ENCODE measurements at places on chromosomes 3 and 15.

- peak; percentile 68 for DNase-seq
These were observed 875 bp upstream of the NT5DC2 start for GRCh38 chr3:52534281-52535183.

- DNase-seq, result no peak
These were observed 37.6 kb downstream of the ZNF148 start for GRCh38 chr3:125337506-125337905.

GRCh38 chr3:31421314-31422048 is 111.2 kb upstream of the STT3B start:
- no peak for DNase-seq

DNA sequence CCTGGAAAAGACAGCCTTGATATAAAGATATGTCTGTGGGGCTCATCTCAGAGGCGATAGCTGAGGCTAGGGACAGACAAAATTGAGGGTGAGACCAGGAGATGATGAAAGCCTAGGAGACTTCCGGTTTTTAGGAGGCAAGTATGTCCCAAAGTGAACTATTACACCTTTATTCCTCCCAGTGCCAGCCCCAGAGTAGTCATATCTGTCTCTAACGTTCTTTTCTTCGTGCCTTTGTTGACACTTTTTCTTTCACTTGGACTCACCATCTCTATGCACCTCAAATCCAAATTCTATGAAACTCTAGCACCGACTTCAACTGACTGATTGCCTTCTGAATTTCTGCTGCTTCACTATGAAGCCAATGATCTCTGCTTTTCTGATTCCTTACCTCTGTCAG is 93.8 kb upstream of the RASGRP1 start:
- no peak for DNase-seq

GRCh38 chr3:155712008-155712407 is 32.9 kb downstream of the PLCH1 start:
- no peak for DNase-seq

- peak; percentile 31 for DNase-seq
These were observed 24.4 kb downstream of the ONECUT1 start for GRCh38 chr15:52765785-52766184.

DNA sequence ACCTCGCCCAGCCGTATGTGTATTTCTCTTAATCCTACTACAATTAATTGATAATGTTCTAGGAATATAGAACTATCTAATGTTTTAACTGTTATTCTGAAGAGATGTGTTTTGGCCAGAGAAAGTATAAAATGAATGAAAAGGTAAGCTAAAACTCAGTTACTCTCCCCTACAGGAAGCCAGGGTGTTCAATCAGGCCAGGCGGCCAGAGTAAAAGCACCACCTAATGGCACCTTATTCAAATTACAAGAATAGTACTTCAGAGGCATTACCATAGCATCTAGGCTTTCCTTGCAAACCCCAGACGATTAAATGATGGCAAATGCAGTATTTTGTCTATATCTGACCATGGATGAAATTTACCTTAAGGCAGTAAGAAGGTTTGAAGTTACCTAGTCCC is 10.4 kb downstream of the SLC12A8 start:
- DNase-seq, result peak; percentile 66

GRCh38 chr3:18258492-18258891 is 166.6 kb downstream of the SATB1 start:
- DNase-seq, result no peak

DNA sequence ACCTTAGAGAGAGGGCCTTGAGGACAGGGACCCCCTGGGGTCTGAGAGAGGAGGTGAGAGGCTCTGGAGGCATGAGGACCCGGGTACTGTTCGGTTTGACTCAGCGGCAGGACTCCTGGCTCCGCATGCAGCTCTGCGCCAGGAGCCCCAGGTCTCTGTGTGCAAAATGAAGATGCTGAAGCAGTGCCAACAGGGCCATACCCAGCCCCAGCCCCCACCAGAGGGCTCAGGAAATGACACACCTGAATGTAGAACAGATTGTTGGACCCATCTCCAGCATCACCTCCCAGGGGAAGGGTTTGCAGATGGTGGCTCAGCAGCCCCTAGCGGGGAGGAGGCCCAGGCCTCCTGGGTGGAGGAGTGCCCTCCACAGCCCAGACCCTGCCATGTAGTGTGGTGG is 30.2 kb downstream of the EPHB3 start:
- no peak for DNase-seq

GRCh38 chr3:175865724-175866123 is 1006.6 kb downstream of the NAALADL2 start:
- DNase-seq, result no peak

DNA sequence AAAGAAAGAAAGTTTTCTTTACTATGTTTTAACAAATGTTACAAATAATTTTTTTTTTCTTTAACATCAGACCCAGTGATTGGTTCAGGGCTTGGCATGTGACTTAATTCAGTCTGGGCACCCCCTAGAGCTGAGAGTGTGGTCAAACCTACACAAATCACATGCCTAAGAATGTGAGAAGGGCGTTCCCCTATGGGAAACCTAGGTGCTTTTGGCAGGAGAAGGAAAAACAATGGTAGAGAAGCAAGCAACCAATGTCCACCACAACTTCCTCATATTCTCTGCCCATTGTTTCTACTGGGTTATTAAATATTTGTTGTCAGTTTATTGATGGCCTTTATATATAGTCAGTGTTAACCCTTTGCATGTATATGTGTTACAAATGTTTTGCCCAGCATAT is 21.4 kb upstream of the PIAS1 start:
- no peak for DNase-seq

- no peak for DNase-seq
These were observed 25.2 kb downstream of the CCNL1 start for GRCh38 chr3:157134620-157135191.

- no peak for DNase-seq
These were observed 80.6 kb downstream of the CCR1 start for GRCh38 chr3:46127503-46127902.

DNA sequence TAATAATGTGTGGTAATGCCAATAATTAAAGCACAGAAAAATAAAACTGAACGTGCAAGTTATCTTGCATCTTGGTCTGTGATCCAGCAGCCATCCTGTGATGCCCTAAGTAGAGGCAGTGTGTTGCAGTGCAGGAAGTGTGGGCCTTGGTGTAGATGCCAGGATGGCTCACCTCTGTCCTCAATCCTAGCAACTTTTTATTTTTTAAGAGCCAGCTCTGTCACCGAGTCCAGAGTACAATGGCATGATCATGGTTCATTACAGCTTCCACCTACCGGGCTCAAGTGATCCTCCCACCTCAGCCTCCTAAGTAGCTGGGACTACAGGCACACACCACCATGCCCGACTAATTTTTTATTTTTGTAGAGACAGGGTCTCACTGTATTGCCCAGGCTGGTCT is 7.6 kb downstream of the BAHD1 start:
- no peak for DNase-seq

- no peak for DNase-seq
These were observed 46.1 kb downstream of the BTD start for GRCh38 chr3:15647611-15648167.

DNA sequence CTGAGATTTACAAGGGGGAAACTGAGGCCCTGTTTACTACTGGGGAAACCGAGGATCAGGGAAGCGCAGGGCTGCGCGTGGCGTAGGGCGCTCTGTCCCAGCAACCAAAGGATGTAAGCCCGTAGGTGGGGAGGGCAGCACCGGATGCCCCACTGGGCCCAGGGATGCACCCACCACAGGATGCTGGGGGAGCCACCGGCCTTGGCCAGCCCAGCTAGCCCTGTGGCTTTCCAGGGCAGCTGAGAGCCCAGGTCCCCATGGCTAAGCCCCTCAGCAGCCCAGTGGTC is 33.4 kb downstream of the RPN1 start:
- no peak for DNase-seq

DNA sequence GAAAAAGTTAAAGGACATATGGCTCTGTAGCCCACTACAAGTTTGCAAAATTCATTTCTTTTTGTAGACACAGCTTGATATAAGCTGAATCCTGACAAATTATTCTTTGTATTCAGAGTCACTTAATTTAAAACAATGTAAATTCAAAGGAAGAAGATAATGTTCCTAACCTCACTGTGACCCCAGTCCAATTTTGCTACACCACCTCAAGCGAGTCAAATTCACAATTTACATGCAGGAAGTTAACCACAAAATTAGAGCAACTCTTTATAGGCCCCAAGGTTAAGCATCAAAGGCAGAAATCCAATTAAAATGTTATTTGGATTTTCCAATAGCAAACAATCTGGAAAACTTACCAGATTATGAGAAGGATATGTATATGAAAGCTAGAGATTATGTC is 119.5 kb upstream of the CNTN6 start:
- DNase-seq, result no peak

GRCh38 chr3:52406791-52407510 is 38.0 kb downstream of the SEMA3G start:
- no peak for DNase-seq

DNA sequence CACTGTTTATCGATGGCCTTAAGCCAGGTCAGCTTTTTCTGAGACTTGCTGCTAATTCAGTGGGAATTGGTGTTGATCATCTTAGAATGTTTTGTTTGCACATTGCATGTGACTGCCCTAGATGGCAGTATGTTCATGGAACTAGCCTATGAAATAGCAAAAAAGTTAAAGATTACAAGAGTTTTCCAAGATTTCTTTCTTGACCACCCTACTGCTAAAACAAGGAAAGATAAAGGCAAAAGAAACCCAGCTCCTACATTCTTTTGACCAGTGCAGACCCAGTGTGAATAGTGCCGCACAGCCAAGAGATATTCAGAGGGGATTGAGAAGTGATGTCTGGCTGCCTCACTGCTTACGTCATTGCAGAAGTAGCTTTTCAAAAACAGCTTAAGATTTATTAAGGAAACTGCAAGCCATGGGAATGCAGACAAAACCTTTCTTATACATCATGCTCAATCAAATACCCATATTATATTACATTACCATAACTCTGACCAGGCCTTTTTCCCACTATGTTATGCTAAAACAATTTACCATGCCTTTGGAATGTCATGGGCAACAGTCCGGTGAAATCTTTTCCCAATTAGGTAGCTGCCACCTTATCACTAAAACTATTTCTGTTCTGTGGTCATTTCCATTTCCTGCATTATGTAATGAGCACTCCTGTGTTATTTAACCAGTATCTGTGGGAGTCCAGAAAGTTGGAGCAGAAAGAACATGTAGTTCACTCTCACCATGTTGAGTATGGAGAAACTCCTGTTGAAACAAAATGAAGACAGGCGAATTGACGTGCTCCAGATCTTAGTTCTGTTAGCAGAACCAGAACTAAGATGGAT is 6.0 kb downstream of the PHLDB2 start:
- DNase-seq, result peak; percentile 59

DNA sequence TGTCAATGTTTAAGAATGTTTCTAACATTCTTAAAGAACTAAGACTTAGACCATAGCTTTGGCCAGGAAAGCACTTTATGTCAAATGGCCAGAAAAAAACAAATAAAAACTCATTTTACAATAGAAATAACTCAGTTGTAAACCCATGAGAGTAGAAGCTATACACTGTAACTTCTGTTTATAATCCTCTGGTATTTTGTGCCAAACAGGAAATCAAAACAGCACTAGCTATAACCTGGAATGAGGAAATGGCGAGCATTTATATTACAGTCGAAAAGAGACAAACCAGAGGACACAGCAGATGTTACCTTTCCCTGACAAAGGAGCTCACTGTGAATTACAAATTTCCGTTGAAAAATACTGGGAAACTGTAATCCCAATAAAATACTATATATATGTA is 10.3 kb downstream of the GK5 start:
- no peak for DNase-seq

- DNase-seq, result no peak
These were observed 127.4 kb downstream of the WDR76 start for GRCh38 chr15:43954181-43954621.

DNA sequence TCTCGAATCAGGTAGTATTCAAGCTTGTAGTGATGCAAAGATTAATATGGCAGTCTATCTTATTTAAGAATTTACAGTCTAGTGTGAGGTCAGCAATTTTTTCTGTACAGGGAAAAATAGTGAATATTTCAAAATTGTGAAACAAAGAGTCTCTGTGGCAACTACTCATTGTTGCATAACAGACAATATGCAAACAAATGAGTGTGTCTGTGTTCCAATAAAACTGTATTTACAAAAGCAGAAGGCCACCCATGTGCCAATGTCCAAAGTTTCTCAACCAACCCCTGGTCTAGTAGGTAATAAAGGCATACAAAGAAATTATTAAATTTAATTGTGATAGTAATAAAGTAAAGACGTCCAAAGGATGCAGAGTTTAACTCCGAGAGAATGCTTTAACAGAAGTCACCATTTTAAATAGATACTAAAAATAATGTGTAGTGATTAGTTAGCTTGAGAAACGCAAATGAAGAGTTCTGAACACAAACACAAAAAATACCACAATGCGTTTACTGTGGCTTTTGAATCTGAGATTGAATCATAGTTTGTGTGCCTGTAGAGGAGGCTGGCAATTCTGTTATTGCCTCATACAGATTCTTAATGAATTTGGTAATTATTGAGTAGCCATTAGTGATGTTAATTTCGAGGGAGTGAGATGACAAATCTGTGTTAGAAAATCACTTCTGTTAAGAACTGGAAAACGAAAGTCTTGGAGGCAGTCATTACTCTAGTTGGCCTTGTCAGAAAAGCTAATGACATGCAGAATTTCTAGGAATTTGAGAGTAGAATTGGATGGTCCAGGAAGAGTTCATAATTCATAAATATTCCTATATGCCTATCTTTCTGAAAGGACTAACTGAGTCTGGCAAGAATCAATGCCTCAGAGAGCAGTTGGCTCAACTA is 48.7 kb downstream of the CADM2 start:
- DNase-seq, result no peak

GRCh38 chr15:69691307-69692015 is 238.8 kb downstream of the RPLP1 start:
- no peak for DNase-seq

DNA sequence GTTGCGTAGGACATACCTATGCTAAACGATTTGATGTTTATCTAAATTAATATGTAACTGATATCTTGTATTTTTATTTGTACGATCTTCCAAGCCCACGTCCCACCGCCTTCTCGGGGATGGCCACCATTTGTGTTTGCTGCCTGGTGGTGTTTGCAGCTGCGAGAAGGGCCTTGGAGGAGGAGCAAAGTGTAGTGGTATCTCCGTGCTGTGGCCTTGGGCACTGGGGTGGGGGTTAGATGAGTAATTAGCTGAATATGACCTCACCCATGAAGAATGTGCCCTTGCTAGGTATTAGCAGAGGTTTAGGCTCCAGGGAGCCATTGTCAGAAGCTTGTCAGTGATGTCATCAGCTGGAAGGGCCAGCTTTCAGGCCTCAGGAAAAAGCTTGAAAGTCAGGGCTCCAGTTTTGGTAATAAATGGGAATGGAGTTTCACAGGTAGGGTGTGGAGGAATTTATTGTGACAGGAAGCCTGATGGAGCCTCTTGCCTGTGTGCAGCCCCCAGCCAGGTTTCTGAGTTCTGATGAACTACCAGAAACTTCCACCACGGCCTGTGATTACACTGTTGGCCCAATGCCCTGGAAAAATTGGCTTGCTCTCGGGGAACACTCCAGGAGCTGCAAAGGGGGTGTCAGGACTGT is 41.0 kb downstream of the FLNB start:
- peak; percentile 68 for DNase-seq

- DNase-seq, result no peak
These were observed 107.1 kb upstream of the FHIT start for GRCh38 chr3:61358364-61358763.

All from NCI-H82 (cell line).